ENCODE measurements at places on chromosomes 13 and 19.
A peak's percentile ranks its signal among the peaks of the same experiment; 100 is the strongest.

DNA sequence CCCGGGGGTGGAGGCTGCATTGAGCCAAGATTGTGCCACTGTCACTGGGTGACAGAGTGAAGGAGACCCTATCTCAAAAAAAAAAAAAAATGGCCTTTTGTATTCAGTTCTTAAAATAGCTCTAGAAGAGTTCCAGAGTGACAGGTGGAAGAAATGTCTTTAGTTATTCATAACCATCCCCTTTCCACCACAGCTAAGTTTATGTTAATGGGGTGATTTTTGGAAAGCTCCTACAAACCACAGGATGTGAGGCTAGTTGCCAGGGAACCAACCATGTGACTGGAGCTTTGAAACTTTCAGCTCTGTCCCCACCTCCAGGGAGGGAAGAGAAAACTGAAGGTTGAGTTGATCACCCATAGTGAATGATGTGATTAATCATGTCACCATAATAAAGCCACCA, 6.9 kb downstream of the ZNF490 start:
- peak; percentile 0 for DNase-seq

DNA sequence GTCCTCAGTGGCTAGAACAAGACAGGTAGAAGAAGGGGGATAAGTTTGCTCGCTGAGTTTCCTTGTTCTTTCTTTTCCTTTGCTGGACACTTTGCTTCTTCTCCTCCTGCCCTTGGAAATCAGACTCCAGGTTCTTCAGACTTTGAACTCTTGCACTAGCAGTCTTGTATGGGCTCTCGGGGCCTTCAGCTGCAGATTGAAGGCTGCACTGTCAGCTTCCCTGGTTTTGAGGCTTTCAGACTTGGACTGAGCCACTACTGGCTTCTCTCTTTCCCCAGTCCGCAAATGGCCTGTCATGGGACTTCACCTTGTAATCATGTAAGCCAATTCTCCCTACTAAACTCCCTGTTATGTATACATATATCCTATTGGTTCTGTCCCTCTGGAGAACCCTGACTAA, 379.8 kb downstream of the NDFIP2 start:
- DNase-seq, result no peak

DNA sequence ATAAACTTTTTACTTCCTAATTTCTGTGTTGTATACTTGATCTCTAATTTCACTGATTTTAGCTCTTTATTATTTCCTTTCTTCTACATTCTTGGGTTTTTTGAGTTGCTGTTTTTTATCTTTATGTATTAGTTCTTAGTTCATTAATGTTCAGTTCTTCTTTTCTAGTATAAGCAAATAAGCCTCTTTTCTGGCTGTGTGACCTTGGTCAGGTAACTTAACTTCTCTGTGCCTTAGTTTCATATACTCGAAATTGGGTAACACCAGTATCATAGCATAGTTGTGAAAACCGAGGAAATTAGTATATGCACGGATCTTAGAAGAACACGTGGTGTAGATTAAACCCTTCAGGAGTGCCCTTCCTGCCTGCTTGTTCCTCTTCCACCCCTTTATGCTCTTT, 130.2 kb upstream of the C1QTNF9B start:
- DNase-seq, result no peak

- DNase-seq, result no peak
Measured at GRCh38 chr13:21065686-21066085, 4.3 kb upstream of the LATS2 start.

DNA sequence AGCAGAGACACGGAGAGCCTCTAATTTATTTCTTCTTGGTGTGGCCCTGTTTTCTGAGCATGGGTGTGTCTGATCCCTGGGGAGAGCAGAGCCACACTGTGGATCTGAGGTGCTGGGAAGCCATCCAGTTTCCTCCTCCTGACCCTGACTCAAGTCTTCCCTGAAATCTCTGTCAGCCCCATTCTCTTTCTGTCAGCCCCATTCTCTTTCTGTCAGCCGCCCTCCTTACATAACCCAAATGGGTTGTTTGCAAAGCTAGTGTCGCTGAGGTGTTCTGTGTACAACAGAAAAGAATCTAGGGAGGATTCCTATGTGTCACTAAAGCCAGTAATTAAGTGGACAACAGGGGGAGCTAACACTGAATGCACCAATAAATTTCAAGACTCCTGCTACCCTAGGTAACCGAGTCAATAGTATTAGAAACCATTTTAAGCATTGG, 50.2 kb downstream of the LRCH1 start:
- no peak for DNase-seq

DNA sequence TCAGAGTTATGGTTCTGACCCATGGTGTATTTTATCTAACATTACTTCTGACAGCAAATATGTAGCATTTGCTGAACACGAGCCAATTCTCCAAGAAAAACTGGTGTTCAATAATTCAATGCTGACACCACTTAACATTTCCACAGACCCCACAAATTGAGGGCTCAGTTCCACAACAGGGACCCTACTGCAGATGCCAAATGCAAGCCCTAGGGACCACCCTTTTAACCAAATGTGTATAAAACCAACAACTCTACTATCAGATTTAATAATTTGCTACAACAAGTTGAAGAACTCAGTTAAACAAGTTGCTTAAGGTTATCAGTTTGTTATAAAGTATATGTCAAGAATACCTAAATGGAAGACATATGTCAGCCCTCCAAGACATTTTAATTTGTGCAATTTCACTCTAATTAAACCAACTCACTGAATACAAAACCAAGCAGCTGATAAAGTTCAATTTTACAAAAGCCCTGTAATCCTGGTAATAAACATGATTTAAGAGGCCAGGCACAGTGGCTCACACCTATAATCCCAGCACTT, 6.7 kb downstream of the ZNF44 start:
- DNase-seq, result no peak

- DNase-seq, result no peak
Measured at GRCh38 chr13:49164712-49165111, 55.4 kb upstream of the MLNR start.

DNA sequence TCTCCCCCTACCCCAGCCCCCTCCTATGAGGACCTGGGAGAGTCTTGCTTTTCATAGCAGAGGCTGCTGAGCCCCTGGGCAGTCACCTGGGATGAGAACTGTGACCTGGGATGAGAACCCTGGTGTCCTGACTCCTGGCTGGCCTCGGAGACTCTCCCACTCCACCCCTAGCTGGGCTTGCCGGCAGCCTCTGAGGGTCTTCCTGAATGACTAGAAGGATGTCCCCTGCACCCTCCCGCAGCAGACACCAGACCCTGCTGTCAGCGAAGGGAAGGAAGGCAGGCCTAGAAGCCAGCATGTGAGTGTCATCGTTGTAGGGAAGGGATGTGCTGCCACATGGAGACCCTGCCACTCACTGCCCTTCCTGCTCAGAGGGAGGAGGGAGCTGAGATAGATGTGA, 203.4 kb upstream of the ZNF536 start:
- DNase-seq, result no peak

DNA sequence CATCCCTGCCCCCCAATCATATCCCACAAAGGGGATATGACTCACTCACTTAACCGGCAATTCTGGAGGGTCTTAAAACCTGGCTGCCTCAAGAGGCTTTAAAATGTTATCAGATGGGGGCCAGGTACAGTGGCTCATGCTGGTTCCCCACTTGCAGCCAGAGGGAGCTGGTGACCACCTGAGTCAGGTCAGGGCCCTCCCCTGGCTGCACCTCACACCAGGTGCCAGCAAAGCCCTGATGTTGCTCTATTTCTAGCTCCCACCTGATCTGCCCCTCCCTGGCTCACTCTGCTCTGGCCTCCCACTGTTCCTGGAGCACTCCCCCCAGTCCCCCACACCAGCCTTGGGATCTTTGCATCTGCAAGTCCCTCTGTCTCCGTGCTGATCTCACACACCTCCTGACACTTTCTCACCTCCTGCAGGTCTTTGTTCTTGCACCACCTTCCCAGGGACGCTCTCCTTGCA, 14.2 kb downstream of the HPN start:
- peak; percentile 15 for DNase-seq

DNA sequence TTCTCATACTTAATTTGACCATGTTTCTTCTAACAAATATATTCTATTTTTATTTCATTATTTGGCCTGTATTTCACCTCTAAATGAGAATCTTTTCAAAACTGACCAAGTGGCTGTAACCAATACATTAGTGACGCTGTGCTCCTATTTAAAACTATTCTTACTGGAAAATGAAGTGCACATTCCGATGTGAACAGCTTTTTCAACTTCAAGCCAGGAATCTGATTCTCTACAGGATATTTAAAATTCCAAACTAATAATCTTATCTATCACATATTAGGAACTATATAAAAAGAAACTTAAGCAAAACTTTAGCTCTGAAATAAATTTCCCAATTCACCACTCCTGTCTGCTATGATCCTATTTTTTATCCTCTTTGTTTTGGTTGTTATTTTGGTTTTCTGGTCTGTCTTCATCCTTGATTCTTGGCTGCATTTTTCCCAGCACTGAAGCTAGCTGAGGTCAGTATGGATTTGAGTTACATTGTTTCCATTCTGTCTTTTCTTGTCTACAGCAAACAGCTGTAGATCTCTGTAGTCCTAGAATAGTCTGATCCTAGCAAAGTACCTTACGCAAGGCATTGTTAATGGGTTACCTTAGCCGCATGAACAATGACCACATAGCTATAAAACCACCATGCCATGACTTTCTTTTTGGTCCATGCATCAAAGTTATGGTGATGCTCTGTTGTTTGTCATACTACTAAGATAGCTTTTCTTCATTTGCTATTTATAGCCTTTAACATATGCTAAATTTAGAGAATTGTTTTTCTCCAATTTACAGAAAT, 748.6 kb upstream of the SPRY2 start:
- DNase-seq, result no peak

DNA sequence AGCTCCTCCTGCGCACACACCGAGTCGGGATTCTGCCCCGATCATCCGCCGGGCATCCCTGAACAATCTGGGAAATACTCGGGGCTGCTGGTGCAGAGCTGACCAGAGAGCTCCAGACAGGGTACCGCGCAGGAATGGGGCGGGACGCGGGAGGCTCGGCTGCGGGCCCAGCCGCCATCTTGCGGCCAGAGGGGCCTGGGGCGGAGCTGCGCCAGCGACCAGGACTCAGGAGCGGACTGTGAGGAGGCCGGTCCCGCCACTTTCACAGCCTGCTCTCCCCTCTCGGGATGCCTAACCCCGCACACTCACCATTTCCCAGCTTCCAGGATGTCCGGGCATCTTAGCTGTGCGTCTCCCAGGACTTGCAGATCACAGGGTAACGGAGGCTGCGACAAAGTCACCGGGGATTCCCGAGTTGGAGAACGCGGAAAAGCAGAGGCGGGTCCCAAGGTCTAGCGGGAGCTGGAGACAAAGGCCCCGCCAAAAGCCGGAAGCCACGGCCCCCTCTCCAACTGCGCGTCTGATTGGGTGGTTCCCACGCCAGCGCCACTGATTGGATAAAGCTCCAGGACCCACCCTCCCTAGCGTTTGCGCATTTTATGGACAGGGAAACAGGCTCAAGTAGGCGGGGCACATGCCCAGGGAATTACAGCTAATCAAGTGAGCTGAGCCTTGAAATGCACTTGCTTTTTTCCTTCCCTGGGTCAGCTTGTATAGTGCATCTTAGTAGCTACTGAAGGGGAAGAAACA, 15.8 kb upstream of the ZNF43 start:
- DNase-seq, result peak; percentile 94

DNA sequence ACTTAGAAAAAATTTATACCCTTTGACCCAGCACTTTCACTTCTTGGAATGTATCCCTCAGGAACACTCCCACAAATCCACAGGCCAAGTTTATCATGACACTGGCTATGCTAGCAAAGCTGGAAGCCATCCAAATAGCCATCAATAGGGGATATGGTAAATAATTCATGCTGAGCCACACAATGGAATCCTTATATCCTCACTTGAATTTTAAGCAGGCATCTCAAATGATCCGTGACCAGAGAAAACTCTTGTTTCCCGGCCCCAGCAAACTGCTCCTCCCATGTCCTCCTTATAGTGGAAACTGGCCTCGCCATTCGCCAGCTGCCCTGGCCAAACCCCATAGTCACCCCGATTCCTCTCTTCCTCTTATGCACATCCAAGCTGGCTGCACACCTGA, 37.6 kb downstream of the GRIK5 start:
- DNase-seq, result no peak

- DNase-seq, result no peak
Measured at GRCh38 chr13:65834897-65835296, 1395.2 kb downstream of the PCDH9 start.

DNA sequence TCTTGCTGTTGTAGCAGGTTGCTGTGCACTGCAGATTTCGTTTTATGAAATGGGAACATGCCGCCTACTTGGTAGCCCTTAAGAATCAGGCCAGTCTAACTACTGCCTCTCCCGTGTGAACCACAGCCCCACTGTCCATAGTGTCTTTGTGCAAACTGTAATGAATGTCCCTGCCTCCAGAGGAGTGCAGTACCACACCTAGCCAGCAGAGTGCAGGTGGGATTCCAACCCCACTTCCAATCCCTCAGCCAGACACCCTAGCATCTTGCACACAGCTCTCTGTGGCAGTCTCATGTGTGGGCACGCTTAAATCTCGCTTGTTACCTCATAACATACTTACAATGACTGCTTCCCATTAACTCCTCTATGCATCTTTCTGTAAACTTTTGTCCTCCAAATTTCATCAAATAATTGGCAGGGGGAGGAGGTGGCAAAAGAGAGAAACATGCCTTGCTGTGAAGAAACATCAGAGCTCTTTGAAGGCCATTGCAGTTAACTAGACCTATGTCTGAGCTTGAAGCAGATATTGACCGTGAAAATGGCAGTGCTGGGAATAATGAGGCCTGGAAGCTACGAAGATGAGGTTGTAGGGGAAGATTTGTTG, 47.2 kb downstream of the ZAR1L start:
- DNase-seq, result no peak

- DNase-seq, result no peak
Measured at GRCh38 chr13:39362652-39363381, 240.2 kb downstream of the LHFPL6 start.

- no peak for DNase-seq
Measured at GRCh38 chr19:56111601-56112312, 9.3 kb downstream of the ZNF787 start.

DNA sequence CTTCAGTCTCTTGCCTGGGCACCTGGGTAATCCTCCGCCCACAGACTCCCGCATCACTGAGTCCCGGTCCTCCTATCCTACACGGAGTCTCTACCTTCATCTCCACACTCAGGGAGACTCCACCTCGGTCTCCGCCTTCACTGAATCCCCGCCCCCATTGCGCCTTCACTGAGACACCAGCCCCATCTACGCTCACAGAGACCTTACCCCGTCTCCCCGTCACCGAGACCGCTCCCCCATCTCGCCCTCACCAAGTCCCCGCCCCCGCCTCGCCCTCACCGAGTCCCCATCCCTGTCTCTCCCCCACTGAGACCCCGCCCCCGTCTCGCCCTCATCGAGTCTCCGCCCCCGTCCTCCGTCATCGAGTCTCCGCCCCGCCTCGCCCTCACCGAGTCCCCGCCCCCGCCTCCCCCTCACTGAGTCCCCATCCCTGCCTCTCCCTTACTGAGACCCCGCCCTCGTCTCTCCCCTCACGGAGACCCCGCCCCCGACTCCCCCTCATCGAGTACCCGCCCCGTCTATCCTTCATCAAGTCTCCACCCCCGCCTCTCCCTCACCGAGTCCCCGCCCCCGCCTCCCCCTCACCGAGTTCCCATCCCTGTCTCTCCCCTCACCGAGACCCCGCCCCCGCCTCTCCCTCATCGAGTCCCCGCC, 23.1 kb upstream of the ZNF846 start:
- peak; percentile 89 for DNase-seq

- DNase-seq, result no peak
Measured at GRCh38 chr19:45768655-45768983, 433 bp downstream of the SIX5 start.

GRCh38 chr13:73954808-73955207, 179.4 kb downstream of the KLF12 start:
- no peak for DNase-seq

- no peak for DNase-seq
Measured at GRCh38 chr13:113052206-113052605, 53.4 kb upstream of the F7 start.

- no peak for DNase-seq
Measured at GRCh38 chr19:46803555-46803954, 15.2 kb upstream of the SLC1A5 start.
